Activated CD8-positive, alpha-beta T cell treated with anti-CD3 and anti-CD28 coated beads for 36 hours (primary cell): ENCODE measurements at places on chromosomes 7 and 10. TPM values are rescaled to one million over a fixed set of nuclear protein-coding genes. Genes with fewer than 3 reads are reported as not detected.

- no peak overlapping the region for H3K27ac ChIP-seq
- H3K27me3 ChIP-seq: peaks cover 20% of the 10 kb centered on the region
- no peaks in the 10 kb centered on the region for H3K36me3 ChIP-seq
- H3K4me1 ChIP-seq: peaks cover 4% of the 10 kb centered on the region
- no peak for DNase-seq
Observed at GRCh38 chr10:120983721-120984120, 132.6 kb downstream of the WDR11 start.

DNA sequence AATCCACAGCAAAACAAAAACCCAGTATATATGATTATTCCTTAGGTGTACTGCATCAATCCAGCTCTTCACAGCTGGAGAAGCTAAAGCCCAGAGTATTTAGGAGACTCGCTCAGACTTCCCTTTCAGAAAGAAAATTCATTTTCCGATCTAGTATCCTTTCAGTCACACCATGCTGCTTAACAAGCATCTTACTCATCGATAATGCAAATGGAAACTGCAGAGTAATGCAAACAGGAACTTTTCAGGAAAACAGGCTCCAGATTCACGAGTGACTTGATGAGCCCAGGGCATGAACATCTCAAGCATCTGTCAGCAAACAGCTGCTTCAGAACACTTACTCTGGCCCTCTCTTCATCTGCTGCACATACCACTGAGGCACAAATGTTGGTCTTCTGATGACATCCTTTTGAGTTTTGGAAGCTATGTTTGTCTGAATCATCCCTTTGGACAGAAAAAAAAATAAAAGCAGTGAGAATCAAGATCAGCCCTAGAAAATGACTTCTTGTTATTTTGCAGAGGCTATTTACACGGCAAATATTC is 24.9 kb upstream of the ZC3HAV1L start:
- H3K36me3 ChIP-seq: peaks cover 70% of the 10 kb centered on the region
- DNase-seq: no peak
- H3K27me3 ChIP-seq: no peaks in the 10 kb centered on the region
- peak overlapping the region; percentile 88 for H3K27ac ChIP-seq

- H3K36me3 ChIP-seq: peaks cover 3% of the 10 kb centered on the region
- DNase-seq: no peak
- H3K27me3 ChIP-seq: no peaks in the 10 kb centered on the region
- no peak overlapping the region for H3K4me3 ChIP-seq
- no peak overlapping the region for H3K27ac ChIP-seq
Observed at GRCh38 chr10:92146781-92147180, 144.1 kb downstream of the CPEB3 start.

DNA sequence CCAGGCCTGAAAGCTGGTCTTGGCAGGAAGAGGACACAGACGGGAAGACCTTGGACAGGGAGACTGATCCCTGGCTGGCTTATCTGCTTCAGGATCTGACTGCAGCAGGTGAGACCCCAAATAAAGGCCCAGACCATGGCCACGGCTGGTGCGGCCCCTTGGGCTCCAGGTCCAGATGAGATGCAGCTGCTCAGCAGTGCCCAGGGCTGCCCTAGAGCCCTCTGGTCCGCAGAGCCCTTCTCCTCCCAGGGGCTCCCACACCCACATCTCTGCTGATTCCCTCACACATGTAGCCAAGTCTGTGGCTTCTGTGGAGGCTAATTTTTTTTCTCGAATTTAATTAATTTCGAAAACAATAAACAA is 46.3 kb downstream of the VIPR2 start:
- H3K27ac ChIP-seq: no peak overlapping the region
- no peak overlapping the region for H3K4me3 ChIP-seq
- no peaks in the 10 kb centered on the region for H3K4me1 ChIP-seq
- no peaks in the 10 kb centered on the region for H3K27me3 ChIP-seq
- no peak for DNase-seq

DNA sequence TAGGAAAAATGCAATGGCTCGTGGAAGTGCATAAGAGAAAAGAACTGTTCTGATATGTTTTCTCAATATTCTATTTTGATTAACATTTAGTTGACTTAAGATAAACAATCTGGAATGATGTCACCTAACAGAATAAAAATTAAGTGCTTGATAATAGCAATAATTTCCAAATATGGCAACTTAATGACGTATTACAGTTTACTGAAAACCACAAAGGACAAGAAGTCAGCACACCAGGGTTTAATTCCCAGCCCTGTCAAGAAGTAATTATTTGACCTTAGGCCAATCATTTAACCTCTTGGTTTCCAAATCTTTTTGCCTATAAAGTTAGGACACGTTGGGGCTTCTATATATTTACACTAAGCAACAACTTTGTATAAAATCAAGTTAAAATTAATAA is 95.7 kb downstream of the CABCOCO1 start:
- no peak overlapping the region for H3K27ac ChIP-seq
- no peaks in the 10 kb centered on the region for H3K36me3 ChIP-seq

- H3K27ac ChIP-seq: no peak overlapping the region
- no peaks in the 10 kb centered on the region for H3K36me3 ChIP-seq
- H3K4me3 ChIP-seq: no peak overlapping the region
- DNase-seq: no peak
- H3K4me1 ChIP-seq: no peaks in the 10 kb centered on the region
- H3K27me3 ChIP-seq: no peaks in the 10 kb centered on the region
Observed at GRCh38 chr7:70063927-70064326, 465.7 kb downstream of the AUTS2 start.

DNA sequence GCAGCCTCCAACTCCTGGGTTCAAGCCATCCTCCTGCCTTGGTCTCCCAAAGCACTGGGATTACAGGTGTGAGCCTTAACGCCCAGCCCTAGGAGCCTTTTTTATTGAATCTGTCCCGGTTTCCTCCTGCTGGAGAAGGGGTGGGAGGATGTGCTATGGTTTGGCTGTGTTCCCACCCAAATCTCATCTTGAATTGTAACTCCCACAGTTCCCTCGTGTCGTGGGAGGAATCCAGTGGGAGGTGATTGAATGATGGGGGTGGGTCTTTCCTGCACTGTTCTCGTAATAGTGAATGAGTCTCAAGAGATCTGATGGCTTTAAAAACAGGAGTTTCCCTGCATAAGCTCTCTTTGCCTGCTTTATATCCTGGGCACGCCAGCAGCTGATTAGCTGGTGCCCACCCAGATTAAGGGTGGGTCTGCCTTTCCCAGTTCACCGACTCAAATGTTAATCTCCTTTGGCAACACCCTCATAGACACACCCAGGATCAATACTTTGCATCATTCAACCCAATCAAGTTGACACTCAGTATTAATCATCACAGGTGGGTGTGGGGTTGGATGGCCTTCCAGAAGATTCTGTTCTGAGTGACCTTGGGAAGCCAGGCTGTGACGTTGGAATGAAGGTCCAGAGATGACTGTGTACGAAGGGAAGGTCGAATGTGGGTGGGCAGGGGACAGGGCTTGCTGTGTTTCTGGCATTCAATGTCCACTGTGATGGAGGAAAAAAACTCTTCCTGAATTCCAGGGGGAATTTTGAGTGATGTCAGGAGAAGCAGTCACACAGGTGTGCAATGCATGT is 33.8 kb upstream of the CUX1 start:
- peaks cover 7% of the 10 kb centered on the region for H3K27me3 ChIP-seq
- no peaks in the 10 kb centered on the region for H3K36me3 ChIP-seq
- DNase-seq: no peak
- H3K4me1 ChIP-seq: peaks cover 10% of the 10 kb centered on the region

- DNase-seq: no peak
- H3K27ac ChIP-seq: peak overlapping the region; percentile 74
- peaks cover 64% of the 10 kb centered on the region for H3K4me1 ChIP-seq
- H3K27me3 ChIP-seq: peaks cover 5% of the 10 kb centered on the region
- peaks cover 26% of the 10 kb centered on the region for H3K36me3 ChIP-seq
Observed at GRCh38 chr10:104307576-104308438, 30.5 kb downstream of the ITPRIP start.

GRCh38 chr7:115462301-115463015 is 540.6 kb downstream of the MDFIC start:
- no peaks in the 10 kb centered on the region for H3K27me3 ChIP-seq
- no peaks in the 10 kb centered on the region for H3K36me3 ChIP-seq
- H3K27ac ChIP-seq: no peak overlapping the region
- no peak overlapping the region for H3K4me3 ChIP-seq
- no peak for DNase-seq
- no peaks in the 10 kb centered on the region for H3K4me1 ChIP-seq

DNA sequence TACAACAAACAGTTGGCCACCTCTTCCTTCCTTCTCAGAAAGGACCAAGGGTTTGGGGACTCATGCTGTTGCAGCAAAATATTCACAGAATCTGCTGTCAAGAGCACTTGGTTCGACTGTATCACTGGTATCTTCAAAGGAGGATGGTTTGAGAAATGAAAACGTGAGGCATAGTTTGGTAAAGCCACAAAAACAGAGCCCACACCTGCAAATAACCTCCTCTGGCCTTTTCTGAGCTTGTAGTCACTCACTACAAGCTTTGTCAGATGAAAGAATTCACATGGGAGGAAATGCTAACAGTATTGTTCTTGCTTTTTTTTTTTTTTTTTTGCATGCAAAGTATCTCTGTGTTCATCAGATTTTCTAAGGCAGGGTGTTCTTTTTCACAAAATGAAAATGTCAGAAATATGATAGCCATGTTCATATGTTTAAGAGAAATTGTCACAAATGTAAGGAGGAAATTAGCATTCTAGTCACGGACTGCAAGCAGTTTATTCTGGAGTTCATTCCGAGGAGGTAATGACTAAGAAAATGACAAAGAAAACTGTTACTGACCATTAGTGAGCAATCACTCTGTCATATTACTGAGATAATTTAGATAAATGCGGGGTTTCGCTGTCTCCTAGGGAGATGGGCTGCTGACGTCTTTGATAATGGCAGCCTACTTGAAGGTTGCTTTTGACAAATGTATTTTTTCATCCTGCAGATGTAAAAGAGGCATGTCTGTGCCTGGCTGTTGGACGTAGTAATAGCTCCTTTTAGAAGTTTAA is 117.8 kb upstream of the MYO3A start:
- DNase-seq: no peak
- no peak overlapping the region for H3K27ac ChIP-seq
- H3K4me3 ChIP-seq: no peak overlapping the region
- no peaks in the 10 kb centered on the region for H3K36me3 ChIP-seq

DNA sequence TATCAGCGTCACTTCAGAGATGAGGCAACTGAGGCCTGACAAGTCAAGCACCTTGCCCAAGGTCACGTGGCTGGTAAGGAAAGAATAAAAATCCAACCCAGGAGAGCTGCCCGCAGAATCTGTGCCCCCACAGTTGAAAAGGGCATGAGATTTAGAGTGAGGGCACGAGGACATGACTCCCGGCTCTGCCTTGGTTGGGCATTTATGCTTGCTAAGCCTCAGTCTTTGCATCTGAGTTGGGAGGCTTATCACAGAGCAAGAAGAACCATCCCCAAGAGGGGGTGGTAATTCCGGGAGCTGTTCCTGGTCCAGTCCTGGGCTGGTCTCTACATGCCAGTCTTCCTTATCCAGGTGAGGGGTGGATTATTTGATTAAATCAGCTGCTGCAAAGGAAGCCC is 37.3 kb downstream of the PLPP4 start:
- H3K4me1 ChIP-seq: no peaks in the 10 kb centered on the region
- no peak overlapping the region for H3K4me3 ChIP-seq
- H3K27me3 ChIP-seq: peaks cover 4% of the 10 kb centered on the region

- no peaks in the 10 kb centered on the region for H3K27me3 ChIP-seq
- no peak overlapping the region for H3K4me3 ChIP-seq
- no peak for DNase-seq
- H3K36me3 ChIP-seq: no peaks in the 10 kb centered on the region
- no peaks in the 10 kb centered on the region for H3K4me1 ChIP-seq
Observed at GRCh38 chr10:58985216-58985615, 191.2 kb upstream of the PHYHIPL start.

- no peaks in the 10 kb centered on the region for H3K4me1 ChIP-seq
- no peak for DNase-seq
- no peak overlapping the region for H3K27ac ChIP-seq
- no peaks in the 10 kb centered on the region for H3K36me3 ChIP-seq
- peaks cover 15% of the 10 kb centered on the region for H3K27me3 ChIP-seq
Observed at GRCh38 chr7:8371742-8372141, 61.7 kb upstream of the NXPH1 start.

DNA sequence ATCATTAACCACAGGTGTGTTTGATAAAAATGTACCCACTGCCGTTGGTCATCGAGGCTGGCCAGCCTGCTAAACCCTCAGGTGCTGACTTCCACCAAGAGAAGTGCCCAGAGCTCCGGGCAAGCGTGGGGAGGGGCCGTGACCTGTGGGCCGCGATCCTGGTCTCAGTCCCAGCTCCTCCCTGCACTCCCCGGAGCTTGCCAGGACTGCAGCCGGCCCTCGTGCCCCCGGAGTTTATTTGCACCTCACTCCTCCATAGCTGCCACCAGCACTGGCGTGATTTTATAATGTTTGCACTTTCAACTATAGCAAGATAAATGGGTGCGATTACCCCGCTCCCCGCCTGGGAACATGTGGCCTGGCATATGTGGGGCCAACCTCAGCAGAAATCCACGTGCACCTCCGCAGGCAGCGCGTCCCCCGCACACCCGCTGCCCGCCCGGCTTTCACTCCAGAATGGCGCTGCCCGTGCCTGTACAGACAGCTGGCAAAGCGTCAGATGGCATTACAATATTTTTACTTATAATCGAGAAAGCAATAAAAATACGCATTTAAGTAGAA is 30.8 kb downstream of the UNCX start:
- H3K27me3 ChIP-seq: peaks cover 13% of the 10 kb centered on the region
- DNase-seq: no peak
- no peaks in the 10 kb centered on the region for H3K4me1 ChIP-seq
- H3K27ac ChIP-seq: no peak overlapping the region

- no peak overlapping the region for H3K4me3 ChIP-seq
- DNase-seq: no peak
- H3K36me3 ChIP-seq: no peaks in the 10 kb centered on the region
Observed at GRCh38 chr7:100446040-100446439, 9.7 kb upstream of the PPP1R35 start.

- H3K4me1 ChIP-seq: peaks cover 32% of the 10 kb centered on the region
- no peak overlapping the region for H3K4me3 ChIP-seq
- no peak for DNase-seq
- no peaks in the 10 kb centered on the region for H3K27me3 ChIP-seq
- H3K27ac ChIP-seq: no peak overlapping the region
- H3K36me3 ChIP-seq: no peaks in the 10 kb centered on the region
Observed at GRCh38 chr7:70317356-70317755, 719.1 kb downstream of the AUTS2 start.

- DNase-seq: no peak
- H3K4me3 ChIP-seq: no peak overlapping the region
- peaks cover 3% of the 10 kb centered on the region for H3K36me3 ChIP-seq
- H3K4me1 ChIP-seq: peaks cover 22% of the 10 kb centered on the region
Observed at GRCh38 chr7:26860361-26860760, 4.0 kb downstream of the SKAP2 start.

DNA sequence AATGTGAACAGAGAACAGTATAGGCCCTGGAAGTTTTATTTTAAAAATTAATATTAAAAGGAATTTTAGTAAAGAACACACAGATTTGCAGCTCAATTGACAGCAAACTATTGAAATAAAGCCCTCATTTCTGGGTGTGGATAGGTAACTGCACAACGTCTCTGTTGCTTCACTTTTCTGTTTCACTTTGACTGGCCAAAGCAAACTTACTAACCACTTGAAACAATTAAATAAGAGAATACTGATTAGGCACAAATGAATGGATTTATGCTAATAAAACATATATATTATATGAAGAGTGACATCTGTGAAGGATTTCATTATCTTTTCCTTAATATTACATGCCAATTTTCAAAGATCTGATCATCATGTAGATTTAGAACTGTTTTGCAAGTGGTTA is 11.9 kb downstream of the ZNF804B start:
- DNase-seq: no peak
- H3K36me3 ChIP-seq: no peaks in the 10 kb centered on the region
- no peak overlapping the region for H3K27ac ChIP-seq
- H3K4me3 ChIP-seq: no peak overlapping the region
- H3K27me3 ChIP-seq: peaks cover 6% of the 10 kb centered on the region

The OPN1SW gene
- not detected for total RNA-seq

The TMEM130 gene
- 0.38 TPM for total RNA-seq

The TMEM225B gene
- total RNA-seq: 2.2 TPM

The KCNMA1 gene
- total RNA-seq: 0.18 TPM

The PI4K2A gene
- total RNA-seq: 8.5 TPM

The PITX3 gene
- 0.23 TPM for total RNA-seq

The STAG3 gene
- 15.8 TPM for total RNA-seq

The SMARCD3 gene
- 8.9 TPM for total RNA-seq
